ENCODE measurements at places on chromosomes 1 and 21.
A peak's percentile ranks its signal among the peaks of the same experiment; 100 is the strongest.

DNA sequence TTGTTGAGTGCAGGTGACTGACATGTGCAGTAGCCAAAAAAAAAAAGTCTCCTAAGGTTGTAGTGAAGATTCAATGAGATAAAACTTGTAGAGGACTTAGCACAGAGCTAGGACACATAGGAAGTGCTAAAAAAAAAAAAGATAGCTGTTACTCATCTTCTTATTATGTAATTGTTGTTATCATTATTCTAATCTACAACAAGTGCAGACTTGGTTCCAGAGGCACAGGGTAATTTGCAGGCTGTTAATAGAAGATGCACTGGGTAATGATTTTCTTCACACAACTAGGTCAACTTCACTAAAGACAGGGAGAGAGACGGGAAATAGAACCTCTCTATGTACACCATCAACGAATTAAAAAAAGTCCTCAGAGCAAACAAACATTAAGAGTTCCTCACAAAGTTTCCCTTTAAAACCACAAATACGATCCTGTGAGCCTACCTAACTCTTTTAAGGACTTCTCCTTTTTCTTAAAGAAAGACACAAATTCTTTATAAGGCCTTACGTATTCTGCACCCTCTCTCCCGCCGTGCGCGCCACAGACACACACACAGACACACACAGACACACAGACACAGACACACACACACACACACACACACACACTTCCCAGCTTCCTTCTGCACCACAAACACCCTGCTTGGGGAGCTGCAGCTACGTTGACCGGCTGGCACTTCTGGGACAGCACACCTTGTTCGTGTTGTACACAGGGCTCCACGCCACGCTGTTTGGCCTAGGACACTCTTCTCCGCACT is 49.8 kb upstream of the GADD45A start:
- DNase-seq = no peak

GRCh38 chr1:219085988-219086387 is 87.7 kb upstream of the LYPLAL1 start:
- DNase-seq = no peak

GRCh38 chr1:220207411-220207810 is 64.8 kb downstream of the RAB3GAP2 start:
- DNase-seq = no peak

DNA sequence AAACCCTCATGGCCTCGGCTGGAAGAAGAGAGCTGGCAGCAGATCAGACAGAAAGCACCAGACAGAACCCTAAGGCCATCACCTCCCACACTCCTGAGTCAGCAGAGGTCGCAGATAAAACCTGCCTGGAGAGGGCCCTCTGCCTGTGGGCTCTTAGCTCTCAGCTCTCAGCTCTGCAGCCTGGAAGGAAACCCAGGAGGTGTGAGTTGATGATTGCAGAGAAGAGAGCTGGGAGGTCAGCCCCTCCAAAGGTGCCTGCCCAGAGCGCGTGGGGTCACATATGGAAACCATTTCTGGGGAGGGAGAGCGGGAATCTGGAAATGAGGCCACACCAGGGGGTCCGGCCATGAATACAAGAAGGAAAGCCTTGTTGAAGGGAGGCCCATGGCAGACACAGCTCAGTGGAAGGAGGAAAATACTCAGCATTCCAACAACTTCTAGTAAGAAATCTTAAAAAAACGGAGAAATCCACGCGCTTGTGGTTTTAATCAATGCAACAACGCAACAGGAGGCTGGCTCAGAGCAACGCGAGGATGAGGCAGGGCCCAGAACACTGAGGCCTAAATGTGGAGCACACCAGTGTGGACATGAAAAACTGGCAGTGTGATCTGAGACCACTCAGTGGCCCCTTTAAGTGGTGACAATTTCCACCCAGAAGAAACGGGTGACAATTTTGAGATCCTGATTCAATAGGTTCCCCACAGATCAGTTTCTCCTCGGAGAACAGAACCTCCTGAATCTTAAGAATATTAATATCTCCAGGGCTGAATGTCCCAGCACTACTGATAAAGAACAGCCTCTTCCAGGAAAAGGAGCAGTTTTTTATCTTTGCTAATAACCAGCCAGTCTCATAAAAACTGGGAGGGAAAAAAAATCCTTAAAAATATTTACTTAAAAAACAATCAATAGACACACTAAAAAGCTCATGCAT is 45.7 kb downstream of the PSMG1 start:
- no peak for DNase-seq

GRCh38 chr21:44874497-44875315 is 1.2 kb upstream of the PTTG1IP start:
- peak; percentile 52 for DNase-seq

GRCh38 chr1:223765036-223765718 is 52.8 kb downstream of the CAPN2 start:
- no peak for DNase-seq

GRCh38 chr1:36115200-36115669 is 9.8 kb downstream of the COL8A2 start:
- no peak for DNase-seq
